NCI-H1092 (cell line): ENCODE measurements at places on chromosomes 2 and 18.

DNA sequence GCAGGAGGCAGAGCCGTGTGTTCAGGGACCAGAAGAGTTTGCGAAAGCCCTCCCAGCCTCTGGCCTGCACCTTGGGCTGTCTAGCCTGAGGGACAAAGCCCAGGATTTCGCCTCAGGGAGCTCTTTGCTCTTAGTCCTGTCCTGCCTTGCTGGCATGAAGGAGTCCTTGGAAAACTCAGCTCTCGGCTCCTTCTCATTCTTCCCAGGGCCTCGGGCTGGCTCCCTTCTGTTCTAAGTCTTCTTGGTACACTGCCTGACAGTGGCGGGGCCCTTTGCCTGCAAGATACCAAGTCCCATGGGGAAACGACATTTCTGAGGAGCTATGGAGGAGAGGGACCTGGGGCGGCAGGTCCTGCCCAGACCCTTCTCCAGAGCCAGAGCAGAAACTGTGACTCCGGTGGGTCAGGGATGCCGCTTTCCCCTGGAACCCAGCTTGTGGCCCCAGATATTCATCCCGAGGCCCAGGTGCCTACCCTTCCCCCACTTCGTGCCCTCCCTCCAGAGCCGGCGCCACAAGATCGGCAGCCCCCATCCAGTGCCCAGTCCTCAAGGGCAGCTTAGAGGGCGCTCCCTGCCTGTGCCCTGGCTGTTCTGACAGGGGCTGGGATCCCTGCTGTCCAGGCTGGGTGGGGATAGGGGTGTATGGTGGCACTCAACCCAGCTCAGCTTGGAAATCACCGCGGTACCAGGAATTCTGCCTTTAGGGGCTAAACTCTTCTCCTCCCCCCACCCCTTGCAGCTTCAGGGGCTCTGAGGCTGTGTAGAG lies 5.5 kb upstream of the CYP26B1 start:
- DNase-seq, result no peak

GRCh38 chr2:126660971-126661370 lies 5.0 kb downstream of the GYPC start:
- DNase-seq, result no peak

- DNase-seq, result no peak
Measured at GRCh38 chr2:49004036-49004626, 150.2 kb downstream of the FSHR start.

GRCh38 chr2:140596447-140596846 lies 1534.4 kb downstream of the LRP1B start:
- DNase-seq, result no peak

DNA sequence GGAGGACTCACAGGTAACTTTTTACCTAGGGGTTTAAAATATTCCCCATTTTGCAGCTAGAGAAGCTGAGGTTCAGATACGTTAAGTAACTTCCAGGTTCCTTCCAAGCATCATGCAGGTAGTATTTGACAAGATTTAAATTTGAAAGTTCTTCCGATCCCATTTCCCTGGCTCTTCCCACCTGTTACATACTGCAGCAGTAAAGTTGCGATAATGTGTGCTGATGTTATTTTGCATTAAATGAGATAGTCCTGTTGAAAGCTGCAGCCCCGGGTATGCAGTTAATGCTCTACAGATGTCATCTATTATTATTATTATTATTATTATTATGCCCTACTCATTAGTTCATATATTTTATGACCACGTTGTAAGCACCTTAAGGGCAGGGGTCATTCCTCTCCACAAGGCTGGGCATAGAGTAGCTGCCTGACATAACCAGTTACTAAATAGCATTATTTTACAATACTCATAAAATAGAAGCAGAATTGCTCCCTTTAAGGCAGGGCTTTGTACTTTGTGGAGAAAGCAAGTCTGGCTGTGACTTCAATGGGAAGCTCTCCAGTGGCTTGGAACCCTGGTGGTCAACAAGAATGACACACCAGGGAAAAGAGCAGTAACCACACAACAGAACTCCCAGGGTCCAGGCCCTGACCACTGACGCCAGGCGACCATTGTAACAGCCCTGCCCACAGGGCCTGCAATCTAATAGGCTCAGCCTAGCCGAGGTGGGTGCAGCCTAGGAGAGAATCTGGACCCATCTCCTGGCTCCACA lies 112.0 kb upstream of the STPG4 start:
- DNase-seq, result no peak

DNA sequence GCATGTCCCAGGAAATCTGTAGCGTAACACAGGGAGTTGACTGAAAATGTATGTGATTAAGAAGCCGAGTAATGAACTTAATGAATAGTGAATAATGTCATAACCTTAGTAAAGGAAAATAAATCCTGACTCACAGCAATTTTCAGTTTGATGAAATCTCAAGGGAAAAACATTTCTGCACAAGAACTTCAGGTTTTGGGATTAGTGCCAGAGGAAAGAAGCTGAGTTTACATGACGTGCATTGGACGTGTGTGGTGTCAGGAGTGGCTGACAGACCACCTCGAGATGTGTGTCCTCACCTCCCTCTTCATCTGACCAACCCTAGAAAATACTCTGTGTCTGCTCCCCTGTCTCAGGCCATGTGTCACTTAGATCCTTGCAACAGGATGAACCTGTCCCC lies 39.1 kb downstream of the VWA3B start:
- no peak for DNase-seq

- no peak for DNase-seq
Measured at GRCh38 chr2:10369269-10370255, 66.9 kb downstream of the HPCAL1 start.

DNA sequence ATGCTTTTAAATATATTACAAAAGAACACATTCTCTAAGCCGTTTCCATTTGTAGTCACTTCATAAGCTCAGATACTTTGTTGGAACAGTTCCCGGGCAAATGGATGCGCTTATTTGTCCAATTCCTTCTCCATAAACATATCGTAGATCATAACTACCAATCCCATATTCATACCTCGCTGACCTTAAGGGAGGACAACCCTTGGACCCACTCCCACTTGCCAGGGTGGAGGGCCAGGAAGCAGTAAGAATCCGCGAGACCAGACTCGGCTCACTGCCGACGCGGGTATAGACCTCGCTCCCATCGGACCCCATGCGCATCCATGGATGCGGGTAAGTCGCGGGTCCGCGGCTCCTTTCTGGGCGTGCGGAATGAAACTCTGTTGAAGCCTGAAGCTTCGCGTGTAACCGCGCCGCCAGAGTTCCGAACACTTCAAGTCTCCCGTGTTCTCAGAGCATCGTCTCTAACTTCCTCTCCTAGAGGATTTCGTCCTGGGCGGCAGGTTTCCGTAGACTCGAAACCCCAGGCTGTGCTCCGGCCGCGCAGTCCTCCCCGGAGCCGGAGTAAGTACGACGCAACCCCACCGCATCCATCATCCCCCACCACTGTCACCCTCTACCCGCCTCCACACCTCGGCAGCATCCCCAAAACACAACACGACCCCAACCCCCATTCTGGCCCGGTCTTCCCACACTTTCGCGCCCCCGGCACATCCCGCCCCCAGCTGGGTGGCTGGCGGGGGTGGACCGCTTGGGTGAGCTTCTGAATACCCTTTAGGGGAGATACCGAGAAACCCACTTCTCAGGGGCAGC lies 1.1 kb downstream of the DSC3 start:
- DNase-seq, result no peak

DNA sequence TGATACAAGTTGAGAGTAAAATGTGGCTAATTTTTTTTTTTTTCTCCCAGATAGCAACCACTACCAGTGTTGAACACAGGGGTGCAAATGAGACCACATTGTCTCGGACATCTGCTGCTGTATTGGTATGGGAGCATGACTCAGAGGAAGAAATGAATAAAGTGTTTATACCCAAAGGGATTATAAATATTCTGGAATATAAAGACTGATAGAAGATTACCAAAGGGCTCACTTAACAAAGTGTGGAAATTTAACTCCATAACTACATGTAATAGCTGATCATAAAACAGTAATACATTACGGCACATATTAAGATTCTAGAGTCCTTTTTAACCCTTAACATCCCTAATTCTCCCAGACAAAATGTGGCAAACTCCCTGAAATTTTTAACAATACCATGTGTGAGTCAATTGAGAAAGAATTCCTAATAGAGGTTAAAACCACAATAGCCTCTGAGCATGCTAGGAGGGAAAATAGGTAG lies 1023.0 kb upstream of the ACVR2A start:
- DNase-seq, result no peak

DNA sequence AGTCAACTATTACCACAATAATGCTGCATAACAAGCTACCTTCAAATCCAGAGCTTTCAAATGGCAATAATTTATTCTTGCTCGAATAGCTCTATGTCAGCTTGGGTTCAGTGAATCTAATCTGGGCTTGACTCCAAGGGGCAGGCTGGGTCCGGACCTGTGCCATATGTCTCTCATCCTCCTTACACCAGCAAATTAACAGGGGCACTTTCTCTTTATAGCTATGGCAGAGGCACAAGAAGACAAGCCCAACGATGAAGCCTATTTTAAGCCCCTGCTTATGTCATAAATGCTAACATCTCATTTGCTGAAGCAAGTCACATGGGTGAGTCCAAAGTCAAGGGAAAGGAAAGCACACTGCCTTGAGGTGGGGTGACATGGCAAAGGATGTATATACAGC lies 13.3 kb upstream of the ZNF521 start:
- DNase-seq, result no peak
